ENCODE measurements at places on chromosomes 3 and 15.

DNA sequence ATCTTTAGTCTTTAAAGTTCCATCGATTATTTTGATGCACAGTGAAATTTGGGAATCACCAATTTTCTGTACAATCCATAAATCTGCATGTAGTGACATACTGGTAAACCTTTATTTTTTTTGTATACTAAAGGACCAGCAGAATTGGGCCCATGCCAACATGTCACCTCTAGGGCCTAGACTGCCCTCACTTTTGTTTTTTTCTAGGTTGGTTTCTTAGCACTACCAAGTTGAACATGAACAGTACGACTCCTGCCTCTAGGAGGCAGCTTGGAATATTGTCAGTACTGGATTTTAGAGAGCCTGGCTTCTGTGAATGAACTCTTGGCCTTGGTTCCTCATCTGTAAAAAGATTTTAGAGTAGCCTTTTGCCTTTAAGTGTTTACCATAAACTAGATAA is 32.3 kb downstream of the NKIRAS1 start:
- DNase-seq = no peak

DNA sequence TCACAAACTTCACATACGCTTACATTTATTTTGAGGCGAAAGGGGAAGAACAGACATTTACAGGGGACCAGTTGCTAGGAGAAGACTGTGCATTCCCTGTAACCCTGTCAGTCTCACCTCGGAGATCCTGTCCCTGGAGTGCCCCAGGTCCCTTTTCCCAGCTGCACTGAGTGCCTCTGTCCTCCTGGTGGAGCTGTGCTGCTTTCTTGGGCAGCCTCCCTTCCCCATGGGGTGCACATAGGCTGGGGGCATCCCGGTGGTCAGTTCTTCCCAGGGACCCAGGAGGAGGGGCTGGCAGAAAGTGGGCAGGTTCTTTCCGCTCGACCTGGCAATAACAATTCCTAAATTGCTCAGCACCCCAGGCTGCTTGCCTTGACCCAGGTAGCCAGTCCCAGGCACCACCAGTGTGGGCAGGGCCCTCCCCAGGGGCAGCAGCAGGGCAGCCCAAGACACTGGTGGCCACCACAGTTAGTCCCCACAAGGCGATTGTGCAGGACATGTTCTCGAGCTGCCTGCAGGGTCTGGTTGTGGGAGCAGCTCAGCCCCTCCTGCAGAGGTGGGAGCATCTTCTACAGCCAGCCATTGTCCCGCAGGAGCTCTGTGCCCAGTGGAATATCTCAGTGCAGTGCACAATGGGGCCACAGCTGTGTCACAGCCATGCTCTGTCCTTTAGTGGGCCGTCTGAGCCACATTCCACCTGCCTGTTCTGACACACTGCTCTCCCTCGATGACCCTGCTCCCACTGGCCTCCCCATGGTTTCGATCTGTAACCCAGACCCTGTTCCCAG is 36.3 kb downstream of the APBA2 start:
- DNase-seq = no peak

DNA sequence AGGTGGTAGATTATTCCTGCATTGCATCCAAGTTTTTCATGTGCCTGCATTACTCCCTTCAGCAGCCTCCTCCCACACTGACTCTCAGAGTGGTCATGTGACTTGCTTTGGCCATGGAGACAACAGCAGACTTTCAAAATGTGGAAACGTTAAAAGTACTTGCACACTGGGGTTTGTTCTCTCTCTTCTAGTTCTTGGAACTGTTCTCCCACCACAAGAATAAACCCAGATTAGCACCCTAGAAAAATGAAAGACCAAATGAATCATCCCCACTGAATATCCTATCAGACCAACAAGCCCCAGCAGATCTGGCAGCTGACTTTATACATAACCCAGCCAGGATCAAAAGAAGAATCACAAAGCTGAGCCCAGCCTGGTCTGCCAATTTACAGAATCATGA is 398.5 kb downstream of the VPS13C start:
- DNase-seq = peak; percentile 16

DNA sequence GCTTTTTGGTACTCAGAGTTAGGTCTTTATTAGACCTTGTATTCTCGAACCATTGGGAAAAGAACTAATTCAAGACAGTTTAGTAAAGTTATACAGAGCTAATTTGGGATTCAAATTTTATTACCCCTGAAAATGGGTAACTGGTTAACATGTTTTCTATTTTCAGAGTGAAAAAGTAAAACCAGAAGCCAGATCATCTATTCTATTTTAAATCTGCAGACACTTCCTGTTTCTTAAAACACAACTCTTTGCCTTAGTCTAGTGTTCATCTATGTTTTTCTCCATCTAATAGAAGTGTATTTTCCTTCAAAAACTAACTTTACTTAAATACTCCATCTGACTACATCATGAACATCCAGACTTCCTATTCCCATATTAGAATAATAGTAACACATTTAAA is 113.4 kb downstream of the CCNL1 start:
- DNase-seq = no peak

DNA sequence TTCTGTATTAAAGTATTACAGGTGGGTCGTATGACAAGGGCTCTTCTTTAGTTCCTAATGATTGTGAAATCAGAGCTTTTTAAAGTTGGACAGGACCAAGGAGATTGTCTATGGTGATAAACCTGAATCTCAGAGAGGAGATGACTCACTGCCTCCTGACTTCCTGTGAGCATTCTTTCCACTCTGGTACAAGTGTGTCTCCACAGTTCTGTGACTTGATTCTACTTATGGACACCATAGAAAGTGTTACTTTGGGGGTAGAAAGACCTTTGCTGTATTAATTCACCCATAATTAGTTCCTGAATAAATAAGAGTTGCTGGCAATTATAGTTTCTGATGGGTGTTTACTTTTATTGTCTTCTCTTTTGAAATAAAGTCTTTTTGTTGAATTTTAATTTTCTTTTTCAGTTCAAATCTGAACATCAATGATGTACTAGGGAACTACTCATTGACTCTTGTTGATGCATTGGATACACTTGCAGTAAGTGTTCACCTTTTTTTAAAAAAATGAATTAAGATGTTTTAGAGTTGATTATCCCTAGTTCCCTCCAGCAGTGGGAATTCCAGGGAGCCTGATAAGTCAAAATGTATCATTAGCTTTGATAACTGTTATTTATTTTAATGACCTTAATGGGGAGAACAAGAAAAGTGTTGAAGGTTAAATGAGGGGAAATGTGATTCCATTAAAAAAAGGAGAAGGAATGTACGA is 7.4 kb downstream of the EDEM1 start:
- peak; percentile 76 for DNase-seq

GRCh38 chr3:175312791-175313190 is 453.7 kb downstream of the NAALADL2 start:
- peak; percentile 8 for DNase-seq

Measured in fibroblast of skin of right quadriceps (primary cell).